ENCODE measurements at places on chromosomes 1 and 21.

DNA sequence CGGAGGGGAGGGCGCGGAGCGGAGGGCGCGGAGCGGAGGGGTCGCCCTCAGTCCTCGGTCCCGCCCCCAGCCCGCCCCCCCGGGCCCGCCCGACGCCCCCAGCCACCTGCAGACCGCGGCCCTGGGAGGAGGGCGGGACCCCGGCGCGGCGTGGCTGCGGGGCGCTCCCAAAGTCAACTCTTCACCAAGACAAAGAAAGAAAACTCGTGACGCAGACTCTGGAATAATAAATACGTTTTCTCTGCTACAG is 1.2 kb downstream of the HES4 start:
- DNase-seq: no peak

DNA sequence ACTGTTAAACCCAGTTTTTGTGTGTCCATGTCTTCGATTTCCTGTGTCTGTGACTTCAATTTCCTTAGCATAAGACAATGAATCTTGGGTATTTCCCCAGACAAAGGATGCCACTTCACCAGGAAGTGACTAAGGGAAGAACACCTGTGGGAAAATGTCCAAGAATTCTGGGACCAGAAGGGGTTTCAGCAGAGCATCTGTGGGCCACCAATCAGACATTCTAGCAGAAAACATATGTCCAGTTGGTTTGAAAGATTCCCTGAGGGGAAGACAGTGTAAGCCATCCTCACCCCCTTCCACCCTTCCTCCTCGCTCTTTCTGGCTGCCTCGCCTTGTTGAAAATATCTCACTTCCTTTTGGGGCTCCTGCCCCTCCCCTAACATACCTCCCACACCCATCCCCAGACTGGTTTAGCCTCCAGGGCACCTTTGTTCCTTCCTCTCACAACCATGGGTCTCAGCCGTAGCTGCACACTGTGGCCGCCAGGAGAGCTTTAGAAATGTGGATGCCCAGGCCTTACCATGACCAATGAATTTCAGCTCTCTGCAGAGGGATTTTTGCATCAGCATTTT is 25.5 kb upstream of the IFNAR1 start:
- no peak for DNase-seq

- DNase-seq: no peak
Observed at GRCh38 chr1:42658877-42659337, 684 bp downstream of the PPIH start.

- DNase-seq: no peak
Observed at GRCh38 chr1:34771573-34772371, 9.2 kb upstream of the GJB3 start.

DNA sequence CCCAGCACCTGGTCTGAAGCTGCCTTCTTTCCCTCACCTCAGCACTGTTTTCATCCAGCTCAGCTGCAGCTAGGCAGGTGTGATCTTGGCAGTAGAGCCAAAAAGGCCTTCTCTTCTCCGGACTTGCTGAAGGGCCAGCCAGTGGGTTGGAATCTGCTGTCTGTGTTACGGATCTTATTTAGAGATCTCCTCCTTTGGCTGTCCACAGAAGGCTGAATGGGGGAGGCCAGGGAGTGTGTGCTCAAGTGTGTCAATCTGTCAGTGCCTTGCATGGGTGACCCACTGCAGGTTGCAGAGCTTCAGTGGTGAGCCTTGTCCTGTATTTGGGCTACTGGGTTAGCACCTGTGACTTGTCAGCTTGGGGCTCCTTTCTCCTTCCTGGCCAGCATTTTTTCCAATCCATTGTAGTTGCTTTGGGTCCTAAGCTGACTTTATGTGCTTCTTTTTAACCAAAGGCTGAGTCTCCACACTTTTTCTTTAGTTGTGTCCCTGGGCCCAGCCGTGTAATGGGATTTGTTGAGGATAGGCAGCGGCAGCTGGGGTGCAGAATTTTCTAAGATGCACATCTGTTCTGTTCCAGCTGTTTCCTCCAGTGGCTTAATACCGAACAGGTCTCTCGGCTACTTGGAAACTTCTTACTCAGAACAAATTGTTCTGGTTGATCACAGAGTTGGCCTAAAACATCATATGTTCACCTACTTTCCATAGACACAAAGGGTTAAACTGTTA is 126.8 kb downstream of the PEX14 start:
- no peak for DNase-seq

DNA sequence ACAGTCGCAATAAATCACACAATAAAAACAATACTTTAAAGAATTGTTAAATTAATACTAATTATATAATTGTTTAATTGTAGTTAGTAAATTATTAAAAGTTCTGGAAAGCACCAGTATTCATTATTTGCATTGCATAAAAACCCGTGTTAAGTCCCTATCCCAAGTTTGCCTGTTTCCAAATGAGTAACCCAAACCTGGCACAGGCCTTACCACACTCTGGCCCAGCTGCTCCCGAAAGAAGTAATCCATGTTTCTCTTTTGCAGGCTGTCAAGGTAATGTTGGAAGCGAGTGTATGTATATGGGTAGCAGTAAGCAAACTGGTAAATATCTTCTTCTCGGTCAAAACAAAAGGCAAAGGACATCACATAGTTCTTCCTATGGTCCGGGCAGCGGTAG is 268.7 kb upstream of the BEND5 start:
- DNase-seq: no peak

DNA sequence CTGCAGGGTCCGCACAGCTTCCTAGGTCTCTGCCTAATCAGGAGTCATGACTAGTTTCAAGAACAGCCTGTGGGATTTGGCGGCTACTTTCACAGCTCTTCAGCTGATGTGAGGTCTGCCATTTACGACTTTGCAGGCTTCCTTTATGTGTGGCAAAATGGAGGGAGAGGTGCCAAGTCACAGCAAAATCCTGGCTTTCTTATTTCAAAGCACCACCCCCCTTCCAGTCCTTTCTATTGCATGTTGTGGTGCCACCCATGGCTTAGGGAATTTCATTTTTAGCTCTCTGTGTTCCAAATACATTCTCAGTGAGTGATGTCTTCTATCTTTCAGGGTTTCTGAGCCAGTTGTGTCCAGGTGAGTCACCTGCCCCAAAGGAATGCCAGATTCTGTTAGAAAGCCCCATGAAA is 75.1 kb upstream of the WLS start:
- DNase-seq: no peak

- DNase-seq: no peak
Observed at GRCh38 chr1:2202843-2203601, 8.4 kb upstream of the FAAP20 start.

DNA sequence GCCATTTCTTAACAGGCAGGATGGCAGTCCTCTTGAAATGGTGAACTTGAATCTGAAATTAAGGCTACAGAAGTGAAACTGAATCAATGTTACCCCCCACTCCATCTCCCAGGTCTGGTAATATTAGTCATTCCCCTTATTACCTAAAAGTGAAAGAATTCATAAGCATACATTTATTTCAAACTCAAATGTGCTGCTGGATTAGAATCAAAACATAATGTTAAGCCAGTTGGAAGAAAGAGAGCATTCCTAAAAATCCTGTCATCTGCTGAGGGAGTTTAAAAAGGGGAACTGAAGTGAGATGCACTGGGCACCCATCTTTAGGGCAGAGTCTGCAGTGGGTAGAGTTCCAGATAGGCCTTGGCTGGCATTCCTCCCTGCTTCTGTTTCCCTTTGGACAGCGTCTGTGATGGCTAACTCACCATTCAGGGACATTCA is 17.4 kb downstream of the KIAA0319L start:
- no peak for DNase-seq

- no peak for DNase-seq
Observed at GRCh38 chr1:32521165-32521564, 18.1 kb upstream of the ZBTB8A start.

DNA sequence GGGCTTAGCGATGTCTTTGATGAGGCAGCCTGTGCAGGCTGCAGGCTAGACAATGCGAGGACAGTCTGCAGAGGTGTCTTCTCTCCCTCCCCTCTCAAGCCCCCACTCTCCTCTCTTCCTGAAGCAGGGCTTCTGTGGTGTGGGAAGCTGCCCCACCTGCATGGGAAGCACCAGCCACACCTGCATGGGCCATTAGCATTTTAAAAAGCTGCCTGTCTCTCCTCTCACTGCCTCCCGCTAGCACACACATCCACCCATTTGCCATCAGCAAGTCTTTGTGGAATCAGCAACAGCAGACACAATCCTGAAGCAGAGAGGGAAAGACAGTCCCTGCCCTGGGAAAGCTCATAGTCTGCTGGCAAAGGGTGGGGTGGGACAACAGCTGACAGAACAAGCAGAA is 53.1 kb downstream of the NAV1 start:
- no peak for DNase-seq

DNA sequence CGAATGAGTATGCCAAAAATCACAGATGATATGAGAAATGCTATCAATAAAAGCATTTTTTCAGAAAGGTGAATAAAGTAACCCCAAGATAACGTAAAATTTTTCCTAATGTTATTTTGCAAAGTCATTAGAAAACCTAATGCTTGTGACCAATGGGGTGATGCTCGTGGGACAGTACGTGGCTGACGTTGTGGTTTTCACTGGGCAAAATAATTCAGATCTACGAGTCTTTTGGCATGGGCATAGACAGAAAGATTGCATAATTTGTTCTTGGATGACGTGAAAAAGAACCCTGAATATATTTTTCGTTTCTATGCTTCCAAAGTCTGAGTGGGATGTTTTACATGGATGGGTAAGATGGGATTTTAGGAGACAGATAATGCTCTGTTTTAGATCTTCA is 71.0 kb downstream of the PBX1 start:
- no peak for DNase-seq

DNA sequence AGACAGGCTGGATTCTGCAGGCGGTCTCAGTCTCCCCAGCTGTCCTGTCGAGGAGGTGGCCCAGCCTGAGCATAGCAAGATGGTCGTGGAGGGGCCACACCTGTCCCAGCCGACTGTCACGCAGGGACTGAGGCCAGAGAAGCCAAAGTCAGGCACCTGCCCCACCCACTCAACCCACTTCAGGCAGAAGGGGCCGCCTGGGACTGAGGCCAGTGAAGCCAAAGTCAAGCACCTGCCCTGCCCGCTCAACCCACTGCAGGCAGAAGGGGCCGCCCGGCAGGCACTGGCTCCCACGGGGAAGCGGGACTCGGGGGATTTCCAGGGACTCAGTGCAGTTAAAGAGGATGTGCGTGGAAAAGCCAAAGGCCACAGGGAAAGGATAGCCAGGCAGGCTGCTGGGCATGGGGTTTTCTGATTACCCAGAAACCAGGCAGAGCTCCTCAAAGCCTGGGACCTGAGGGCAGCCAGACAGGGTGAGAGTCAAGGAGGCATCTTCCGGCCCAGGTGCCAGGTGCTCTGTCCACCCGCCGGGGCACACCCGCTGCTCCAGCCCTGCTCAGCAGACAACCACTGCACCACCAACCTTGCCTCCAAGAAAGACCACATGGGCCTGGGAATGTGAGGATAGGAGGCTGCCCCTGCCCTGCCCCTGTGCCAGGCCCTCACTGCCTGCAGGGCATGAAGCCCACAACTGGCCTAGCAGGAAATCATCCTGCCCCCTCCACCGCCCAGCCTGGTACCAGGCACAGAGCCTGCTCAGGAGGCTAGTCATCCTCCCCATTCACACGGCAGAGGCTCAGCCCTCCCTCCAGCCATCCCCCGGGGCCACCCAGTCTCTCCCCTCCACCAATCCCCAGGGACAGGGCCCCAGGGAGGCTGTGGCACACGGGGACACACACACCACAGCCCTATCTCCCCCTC is 41.0 kb downstream of the MEGF6 start:
- no peak for DNase-seq
